Metanephros (tissue), 2 donors: ENCODE measurements at places on chromosomes 11 and 22. TPM values are rescaled to one million over a fixed set of nuclear protein-coding genes. Genes with fewer than 3 reads are reported as not detected.

Gene PKP3
- 5.2 TPM for total RNA-seq

Gene TAF10
- total RNA-seq = 56.2 TPM

Gene AMPD3
- 11.2 TPM for total RNA-seq

Gene TALDO1
- 118 TPM for total RNA-seq

Gene ARFGAP3
- 34.7 TPM for total RNA-seq

Gene RIMBP3B
- 0.12 TPM for total RNA-seq

Gene C22orf23
- 0.64 TPM for total RNA-seq

Gene LPXN
- 8.5 TPM for total RNA-seq

Gene KRTAP5-9
- 0.23 TPM for total RNA-seq

Gene ZBTB3
- total RNA-seq = 14.8 TPM

Gene PTGDR2
- total RNA-seq = 1.3 TPM

Gene P2RX3
- total RNA-seq = 2.0 TPM

Gene OR52E8
- total RNA-seq = not detected

Gene ST3GAL4
- total RNA-seq = 23.8 TPM

Gene SGSM1
- total RNA-seq = 3.4 TPM

Gene C11orf65
- 0.64 TPM for total RNA-seq

Gene ZP1
- total RNA-seq = not detected

Gene ANKK1
- 0.47 TPM for total RNA-seq

Gene NXPE1
- total RNA-seq = not detected

Gene LINC01488
- not detected for total RNA-seq

Gene TMA7B
- total RNA-seq = 0.12 TPM

Gene KDM4E
- not detected for total RNA-seq

Gene LRRC10B
- 3.4 TPM for total RNA-seq

Gene ETS1
- 69.5 TPM for total RNA-seq

Gene GDPD4
- not detected for total RNA-seq

Gene CLTCL1
- 19.0 TPM for total RNA-seq

Gene ISX
- 0.06 TPM for total RNA-seq

Gene TRPC6
- total RNA-seq = 12.7 TPM

Gene ACAD8
- 38.6 TPM for total RNA-seq

Gene CTNND1
- 241 TPM for total RNA-seq

Gene FOLR3
- 2.3 TPM for total RNA-seq

Gene SLC6A5
- 0.18 TPM for total RNA-seq
